Cerebellum (tissue), 4 donors: ENCODE measurements at places on chromosomes 12 and 14.
A peak's percentile ranks its signal among the peaks of the same experiment; 100 is the strongest.

GRCh38 chr12:6367065-6367968 lies 8.0 kb downstream of the SCNN1A start:
- no peak for DNase-seq

DNA sequence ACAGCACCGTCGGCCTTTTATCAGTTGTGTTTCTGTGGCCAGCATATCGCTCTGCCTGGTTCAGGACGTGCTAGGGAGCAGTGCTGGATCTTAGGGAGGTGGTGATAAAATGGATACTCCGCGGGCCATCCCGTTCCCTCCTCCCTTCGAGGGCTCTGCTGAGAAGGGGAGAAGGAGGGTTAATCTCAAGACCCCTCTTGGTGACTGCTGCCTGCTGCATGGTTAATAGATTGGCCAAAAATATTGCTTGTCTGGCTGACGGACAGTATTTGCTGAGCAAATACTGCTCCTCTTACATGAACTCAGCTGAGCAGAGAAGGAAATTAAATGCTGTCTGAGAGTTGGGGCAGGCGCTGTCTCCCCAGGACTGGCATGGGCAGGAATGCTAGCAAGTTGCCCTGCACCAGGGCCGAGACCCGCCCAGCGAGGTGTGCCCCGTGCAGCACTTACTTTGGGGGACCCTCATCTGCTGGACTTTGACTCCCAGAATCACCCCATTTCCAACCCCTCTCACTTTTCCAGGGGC lies 1.2 kb downstream of the FBRSL1 start:
- no peak for DNase-seq

DNA sequence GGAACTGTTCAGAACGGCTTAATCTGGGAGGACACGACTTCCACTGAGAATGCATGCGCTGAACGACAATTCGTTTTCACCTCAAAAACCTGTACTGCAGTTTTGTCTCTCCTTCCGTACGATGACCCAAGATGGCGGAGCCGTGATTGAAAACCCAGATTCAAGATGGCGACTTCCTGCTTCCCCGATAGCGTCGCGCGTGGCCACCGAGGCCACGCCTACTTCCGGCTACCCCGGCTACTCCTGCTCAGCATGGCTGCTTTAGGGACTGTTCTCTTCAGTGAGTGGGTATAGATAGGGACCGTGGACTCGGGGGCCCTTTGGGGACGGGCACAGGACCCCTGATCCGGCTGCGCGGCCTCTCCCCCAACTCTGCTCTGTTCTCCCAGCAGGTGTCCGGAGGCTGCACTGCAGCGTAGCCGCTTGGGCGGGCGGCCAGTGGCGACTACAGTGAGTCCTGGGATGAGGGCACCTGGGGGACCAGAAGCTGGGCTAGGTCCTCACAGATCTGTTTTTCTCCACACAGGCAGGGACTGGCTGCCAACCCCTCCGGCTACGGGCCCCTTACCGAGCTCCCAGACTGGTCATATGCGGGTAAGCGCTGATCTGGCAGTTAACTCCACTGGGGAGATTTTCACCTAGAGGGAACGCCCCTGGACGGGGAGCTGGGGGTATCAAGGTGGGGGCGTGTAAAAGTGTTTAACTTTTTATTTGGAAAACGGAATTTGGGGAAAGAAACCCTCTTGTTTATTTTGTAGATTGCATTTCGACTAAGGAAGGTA lies at the start of gene MRPL52:
Gene MRPL52 (plus strand): TSS at position 227 of the 782 bp plus-strand sequence. CDS start 26 bp downstream, at position 253.
- peak; percentile 93 for DNase-seq

GRCh38 chr12:13227191-13227590 lies 30.7 kb downstream of the EMP1 start:
- DNase-seq: no peak

DNA sequence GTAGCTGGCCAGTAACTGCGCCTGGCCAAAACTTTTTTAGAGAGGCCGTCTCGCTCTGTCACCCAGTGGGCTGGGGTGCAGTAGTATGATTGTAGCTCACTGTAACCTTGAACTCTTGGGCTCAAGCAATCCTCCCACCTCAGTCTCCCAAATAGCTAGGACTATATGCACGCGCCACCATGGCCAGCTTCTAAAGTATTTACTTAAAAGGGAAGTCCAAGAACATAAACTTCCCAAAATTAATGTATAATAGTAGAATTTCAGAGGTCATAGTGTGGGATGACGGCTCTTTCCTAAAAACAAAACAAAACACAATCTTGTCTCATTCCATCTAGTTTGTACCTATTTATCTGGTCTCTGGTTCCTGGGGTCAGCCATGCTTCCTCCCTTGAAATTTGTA lies 42.2 kb upstream of the FOS start:
- DNase-seq: no peak
